ENCODE measurements at places on chromosomes 6 and 20.

DNA sequence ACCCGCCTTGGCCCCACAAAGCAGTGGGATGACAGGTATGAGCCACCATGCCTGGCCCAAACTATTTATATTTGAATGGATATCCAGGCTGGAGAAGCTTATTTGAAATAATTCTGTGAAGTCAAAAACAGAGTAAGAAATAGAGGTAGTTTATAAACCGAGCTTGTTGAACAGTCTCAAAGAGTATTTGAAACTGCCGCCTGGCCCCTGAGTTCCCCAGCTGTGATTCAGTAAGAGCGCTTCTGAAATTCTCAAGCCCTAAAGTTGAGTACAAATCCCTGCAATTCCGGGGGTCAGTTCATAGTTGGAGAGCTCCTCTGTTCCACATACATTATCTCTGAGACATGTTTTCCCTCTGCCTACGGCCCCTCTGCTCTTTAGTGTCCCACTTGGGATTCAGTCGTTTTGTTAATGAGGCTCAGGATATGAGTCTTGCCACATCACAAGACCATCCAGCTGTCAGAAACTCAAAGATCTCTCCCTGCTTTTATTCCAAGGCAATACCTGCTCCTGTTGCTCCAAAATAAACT lies 127.8 kb downstream of the SOD2 start:
- DNase-seq, result no peak

GRCh38 chr6:41707565-41708200 lies 27.7 kb downstream of the TFEB start:
- DNase-seq, result peak; percentile 34

DNA sequence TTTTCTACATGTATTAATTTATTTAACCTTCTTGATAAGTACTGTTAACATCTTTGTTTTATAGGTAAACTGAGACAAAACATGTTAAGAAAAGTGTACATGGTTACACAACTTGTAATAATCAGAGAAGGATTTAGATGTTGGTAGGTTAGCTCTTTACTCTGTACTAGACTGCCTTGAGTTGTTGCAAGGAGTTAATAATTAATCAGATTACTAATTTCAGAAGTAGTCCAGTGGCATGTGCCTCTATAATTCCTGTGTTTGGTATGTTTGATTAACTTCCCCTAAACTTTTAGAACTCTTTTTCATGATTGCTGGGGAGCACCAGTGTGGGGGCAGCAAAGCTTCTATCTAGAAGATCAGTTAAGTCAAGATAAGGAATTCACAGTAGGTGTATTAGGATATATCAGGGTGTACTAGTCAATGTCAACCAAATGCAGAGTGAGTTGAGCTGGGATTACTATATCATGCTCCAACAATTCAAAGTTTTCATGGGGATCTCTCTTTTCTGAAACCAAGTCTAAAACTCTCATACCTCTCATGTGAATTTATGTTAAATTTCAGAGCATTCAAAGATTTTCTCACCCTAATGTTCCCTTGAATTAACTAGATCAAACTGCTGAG lies 129.7 kb upstream of the AHI1 start:
- DNase-seq, result no peak

- DNase-seq, result no peak
These were observed 316.1 kb downstream of the UTRN start for GRCh38 chr6:144601221-144601620.

DNA sequence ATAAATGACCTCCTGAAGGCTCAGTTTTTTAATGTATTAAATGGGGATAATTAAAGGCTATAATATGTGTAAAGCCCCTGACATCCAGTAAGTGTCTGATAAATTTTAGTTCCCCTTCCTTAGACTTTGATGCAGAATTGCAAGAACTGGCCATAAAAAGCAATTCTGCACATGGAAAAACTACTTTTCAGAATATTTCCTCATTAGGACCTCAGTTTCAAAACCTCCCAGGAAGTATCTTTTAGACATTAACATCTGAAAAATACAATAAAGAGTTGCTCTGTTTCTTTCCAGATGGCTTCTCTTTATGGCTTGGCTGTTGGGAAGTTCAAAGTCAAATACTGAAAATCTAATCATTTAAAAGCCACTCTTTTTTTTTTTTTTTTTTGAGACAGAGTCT lies 106.3 kb upstream of the ZNF217 start:
- DNase-seq, result peak; percentile 10

- peak; percentile 48 for DNase-seq
These were observed 309.0 kb upstream of the PTCHD4 start for GRCh38 chr6:48419992-48420391.

DNA sequence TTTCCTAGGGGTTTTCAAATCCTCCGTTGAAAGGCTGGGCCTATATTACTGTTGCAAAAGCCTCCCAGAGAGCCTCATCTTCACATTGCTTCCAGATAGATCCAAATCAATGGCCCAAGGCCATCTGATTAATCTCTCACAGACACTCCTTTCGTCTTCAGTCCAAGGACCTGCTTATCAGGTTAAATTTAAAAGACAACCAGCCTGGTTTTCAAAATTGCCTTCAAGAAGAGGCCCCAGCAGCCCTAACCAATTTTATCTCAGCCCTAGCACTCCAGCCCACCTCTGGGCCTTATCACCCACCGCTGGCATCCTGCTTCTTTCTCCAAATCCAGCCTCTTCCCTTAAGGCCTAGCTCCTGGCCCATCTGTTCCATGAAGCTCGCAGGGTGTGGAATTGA lies 15.5 kb upstream of the CCND3 start:
- peak; percentile 61 for DNase-seq

DNA sequence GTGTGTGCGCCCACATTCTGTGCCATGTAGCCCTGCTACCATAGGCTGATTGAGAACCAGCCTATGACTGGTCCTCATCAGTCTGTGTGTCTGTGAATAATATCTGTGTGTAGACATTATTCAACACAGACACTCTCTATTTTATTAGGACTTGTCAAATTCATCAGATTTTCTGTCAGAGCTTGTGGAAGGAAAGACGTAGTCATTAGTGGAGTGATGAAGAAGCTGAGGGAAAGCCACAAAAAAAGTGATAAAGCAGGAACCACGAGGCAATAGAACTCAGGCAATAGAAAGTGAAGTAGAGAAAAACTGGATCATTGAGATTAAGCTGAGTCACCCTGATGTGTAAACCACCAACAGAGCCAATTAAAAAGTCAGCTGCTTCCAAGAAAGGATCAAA lies 122.2 kb upstream of the MARCKS start:
- DNase-seq, result peak; percentile 68

DNA sequence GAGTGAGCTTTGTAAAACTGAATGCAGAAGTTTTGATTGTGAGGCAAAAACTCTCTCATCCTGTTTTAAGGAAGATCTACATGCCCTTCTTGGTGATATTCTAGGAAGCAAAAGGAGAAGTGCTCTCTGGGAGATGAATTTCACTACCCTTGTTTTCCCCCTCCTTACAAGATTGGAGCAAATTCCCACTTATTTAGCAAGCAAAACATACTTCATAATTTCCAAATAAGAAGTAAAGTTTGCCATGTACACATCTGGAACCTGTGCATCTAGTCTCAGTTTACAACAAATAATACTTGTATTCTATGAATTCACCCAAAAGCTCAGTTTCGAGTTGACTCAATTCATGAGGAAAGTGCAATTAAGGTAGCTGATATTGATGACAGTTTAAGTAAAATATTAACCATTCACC lies 27.6 kb upstream of the IFNGR1 start:
- no peak for DNase-seq

DNA sequence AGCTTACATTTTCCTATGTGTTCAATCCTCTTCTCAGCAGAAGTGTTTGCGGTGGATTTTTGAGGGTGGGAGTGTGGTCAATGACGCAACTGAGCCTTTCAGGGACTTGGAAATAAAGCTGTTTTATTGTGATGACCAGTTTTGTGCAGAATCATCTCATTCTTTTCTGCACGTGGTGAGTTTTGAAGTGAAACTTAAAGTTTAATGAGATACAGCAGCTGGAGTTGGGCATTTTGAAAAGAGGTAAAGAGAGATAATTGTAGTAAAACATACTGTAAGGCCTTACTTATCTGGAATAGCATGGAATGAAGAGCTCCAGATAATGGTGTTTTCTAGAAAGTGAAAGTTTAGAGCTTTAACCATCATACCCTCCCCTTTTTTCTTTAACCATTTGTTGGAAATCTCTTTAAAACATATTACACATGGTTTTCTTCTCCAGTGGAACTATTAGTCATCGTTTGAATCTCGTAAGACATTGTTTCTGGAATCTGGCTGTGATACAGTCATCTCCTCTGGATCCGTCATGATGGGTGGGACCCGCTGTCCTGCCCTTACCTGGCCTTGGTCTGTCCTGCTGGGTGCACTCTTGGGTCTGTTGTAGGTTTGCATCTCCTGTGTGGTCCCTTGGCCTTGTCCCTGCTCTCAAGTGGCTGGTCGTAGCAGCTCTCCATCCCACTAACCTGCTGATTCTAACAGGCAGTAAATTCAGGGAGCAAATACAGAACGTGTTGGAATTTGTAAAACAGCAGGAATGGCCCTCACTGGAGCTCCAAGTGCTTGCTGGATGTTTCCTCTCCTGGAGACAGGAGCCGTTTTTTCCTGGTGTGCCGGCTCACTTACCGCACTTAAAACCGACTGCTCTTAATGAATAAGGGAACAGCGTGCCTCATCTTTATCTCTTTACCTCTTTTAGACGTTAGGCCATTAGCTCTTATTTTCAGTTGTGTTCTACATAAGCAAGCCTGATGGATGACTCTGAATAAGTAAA lies 29.8 kb downstream of the UST start:
- DNase-seq, result peak; percentile 80

GRCh38 chr6:169317441-169318202 lies 64.0 kb upstream of the THBS2 start:
- DNase-seq, result no peak

DNA sequence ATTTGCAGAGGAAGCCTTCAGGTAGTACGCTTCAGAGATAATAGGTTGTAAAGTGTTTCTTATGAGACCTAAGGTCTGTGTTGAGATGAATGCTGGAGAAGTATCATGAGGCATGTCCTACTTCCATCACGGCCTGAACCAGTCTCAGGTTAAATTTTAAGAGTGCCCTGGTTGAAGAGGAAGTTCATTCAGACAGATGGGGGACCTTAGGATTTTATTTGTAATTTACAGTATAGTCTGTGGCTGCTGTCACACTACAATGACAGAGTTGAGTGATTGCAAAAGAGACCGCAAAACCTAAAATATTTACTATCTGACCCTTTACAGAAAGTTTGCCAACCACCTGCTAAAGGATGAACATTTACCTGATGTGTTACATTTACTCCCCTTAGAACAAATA lies 70.9 kb downstream of the UST start:
- no peak for DNase-seq

- no peak for DNase-seq
These were observed 59.1 kb upstream of the RNF144B start for GRCh38 chr6:18328070-18328469.

DNA sequence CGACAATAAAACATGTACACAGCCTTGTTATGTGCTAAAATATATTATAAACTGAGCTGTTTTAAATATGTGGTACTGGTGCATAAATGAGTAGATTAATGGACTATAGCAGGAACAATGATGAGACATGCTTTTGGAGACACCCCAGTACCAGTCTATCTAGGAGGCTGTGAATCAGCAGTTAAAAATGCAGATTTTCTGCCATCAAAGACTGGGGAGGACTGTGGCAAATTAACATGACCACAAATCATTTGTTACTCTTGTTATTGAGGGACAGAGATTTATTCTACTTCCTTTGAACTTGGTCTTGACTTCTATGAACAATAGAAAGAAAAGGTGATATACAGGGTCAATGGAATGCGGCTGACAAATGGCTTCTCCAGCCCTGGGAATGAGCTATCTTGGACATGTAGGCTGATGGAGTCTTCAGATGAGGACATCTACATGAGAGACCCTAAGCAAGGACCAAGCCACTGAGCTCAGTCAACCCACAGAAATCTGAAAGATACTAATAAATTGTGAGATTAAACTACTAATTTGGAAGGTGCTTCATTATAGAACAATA lies 551.7 kb upstream of the GJE1 start:
- no peak for DNase-seq

DNA sequence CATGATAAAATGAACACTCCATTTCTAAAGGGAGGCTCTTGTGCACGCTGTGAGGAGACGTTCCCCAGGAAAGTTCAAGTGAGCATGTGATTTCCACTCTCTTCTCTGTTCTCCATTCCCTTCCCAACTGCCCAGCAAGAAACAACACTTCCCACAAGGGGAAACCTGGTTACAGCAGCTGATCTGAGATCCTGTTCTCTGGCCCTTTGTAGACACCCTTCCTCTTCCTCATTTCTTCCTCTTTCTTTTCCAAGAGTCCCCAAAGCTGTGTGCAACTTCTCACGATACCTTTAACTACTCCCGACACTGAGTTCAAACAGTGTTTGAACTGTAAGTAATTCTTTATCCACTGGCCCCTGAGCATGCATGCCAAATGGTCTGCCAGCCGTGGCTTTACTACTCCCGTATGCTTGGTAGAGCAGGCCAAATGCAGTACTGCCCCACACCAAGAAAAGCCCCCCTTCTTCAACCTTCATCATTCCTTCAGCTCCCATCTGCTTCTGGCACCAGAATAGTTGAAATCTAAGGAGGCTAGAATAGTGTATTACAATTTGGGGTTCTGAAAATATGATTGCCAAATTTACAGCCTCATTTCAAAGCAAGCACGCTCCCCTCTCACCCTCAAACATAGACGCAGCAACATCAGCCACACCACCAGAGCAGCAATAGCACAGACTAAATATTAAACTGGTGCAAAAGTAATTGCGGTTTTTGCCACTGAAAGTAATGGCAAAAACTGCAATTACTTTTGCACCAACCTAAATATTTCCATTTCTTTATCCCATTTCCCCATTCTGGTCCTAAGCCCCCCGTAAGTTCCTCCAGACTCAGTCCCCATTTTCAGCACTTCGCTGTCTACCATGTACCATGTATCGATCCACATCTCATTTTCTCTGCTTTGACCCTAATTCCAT lies 4.3 kb downstream of the HLA-DMB start:
- DNase-seq, result peak; percentile 17

GRCh38 chr6:71982389-71982788 lies 96.0 kb downstream of the RIMS1 start:
- DNase-seq, result no peak

DNA sequence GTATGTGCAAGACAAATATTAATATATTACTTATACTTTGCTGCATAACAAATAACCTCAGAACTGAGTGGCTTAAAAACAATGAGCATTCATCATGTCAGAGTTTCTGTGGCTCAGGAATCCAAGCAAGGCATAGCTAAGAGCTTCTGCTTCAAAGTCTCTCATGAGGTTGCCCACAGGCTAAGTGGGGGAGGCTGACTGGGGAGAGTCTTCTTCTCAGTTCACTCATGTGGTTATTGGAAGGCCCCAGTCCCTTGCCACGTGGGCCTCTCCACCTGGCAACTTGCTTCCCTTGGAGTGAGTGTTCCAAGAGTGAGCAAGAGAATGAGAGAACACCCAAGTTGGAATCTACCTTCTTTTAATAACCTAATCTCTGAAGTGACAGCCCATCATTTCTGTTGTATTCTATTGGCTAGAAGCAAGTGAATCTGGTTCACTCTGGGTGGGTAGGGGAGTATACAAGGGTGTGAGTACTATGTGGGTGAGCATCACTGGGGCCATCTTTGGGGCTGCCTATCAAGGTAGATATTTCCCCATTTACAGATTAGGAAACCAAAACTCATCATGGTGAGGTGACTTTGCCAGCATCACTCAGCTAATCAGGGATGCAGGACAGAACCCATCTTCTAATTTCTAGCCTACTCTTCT lies 36.0 kb downstream of the DNAH8 start:
- no peak for DNase-seq
